ENCODE measurements at places on chromosomes 1 and 21.

DNA sequence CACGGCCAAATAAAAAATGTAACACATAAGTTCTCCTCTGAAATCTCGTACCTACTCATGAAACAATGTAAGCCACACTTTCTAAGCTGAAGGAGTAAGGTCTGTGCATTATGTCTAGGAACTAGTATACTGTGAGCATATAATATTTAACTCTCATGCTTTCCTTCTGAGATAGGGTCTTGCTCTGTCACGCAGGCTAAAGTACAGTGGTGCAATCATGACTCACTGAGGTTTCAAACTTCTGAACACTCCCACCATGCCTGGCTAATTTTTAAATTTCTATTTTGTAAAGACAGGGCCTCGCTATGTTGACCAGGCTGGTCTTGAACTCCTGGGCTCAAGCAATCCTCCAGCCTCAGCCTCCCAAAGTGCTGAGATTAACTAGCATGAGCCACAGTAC, 71.3 kb downstream of the AHCTF1 start:
- no peak for DNase-seq

- no peak for DNase-seq
Measured at GRCh38 chr1:2166254-2166653, 28.3 kb downstream of the FAAP20 start.

- DNase-seq, result no peak
Measured at GRCh38 chr1:176450526-176450925, 12.4 kb upstream of the PAPPA2 start.

- DNase-seq, result no peak
Measured at GRCh38 chr21:41166884-41167283, 1.1 kb upstream of the BACE2 start.

GRCh38 chr1:173002891-173003838, 47.6 kb downstream of the TNFSF18 start:
- no peak for DNase-seq

DNA sequence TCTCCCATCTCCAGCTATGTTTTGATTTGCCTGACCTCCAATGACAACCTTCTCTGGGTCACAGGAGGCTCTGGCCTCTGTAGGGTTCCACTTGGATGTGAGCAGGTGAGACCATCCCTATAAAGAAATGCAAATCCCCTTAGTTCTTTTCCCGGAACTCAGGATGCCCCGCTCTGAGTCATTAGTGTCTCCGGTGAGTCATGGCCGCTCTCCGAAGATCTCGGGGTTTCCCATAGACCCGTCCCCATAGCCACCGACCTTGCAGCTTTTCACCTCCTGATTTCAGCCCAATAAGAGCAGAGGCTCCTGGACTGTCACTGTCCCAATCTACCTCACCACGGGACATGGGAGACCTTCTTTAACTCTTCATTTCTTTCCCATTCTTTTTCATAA, 98.2 kb downstream of the PGBD5 start:
- DNase-seq, result peak; percentile 65

DNA sequence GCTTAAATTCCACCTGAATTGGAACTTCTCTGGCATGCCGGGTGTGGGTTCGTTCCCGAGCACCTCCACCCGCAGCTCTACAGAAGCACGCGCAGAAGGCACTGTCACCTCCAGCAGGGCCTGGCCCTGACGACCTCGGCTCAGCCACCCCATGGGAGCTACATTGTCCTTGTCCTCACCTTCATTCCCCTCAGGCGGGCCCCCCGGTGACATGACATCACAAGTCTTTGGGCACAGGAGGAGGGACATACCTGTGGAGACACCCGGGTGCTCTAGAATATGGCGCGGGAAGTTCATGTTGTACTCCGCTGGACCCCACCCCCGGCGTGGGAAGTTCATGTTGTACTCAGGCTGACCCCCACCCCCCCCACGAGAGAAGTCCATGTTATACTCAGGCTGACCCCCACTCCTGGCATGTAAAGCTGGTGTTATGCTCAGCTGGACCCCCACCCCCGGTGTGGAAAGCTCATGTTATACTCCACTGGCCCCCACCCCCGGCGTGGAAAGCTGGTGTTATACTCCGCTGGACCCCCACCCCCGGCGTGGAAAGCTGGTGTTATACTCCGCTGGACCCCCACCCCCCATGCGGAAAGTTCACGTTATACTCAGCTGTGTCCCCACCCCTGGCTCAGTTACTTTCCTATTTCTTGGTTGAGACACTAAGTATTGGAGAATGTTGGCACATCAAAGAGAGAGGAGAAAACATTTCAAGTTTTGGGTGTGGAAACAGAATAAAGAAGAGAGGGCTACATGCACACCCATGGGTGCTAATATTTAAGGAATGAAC, 37.6 kb downstream of the UMODL1 start:
- peak; percentile 20 for DNase-seq

GRCh38 chr1:116907351-116907750, 2.4 kb upstream of the PTGFRN start:
- DNase-seq, result no peak

DNA sequence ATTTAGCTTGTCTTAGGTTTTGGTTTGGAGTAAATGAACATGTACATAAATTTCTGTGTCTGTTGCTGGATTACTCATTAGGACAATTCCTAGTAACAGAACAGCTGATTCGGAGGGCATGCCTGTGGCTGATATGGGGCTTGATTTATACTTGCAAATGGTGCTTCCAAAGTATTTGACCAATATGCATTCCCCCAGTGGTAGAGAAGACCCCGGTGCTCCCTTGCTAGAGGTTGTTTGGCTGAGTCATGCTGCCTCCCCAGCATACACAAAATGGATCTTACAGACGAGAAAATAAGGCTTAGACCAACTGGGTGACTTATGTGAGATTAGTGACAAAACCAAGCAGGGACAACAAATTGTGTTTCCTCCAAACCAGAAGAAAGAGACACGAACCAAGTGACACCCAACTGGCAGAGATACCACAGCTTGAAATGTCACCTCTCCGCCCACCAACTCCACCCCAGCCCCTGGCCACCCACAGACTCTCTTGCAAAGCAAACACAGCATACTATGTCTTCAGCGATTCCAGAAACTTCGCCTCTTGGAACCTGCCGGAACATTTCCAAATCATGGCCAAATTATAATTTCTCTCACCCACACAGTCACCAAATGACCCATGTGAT, 75.9 kb upstream of the ETS2 start:
- DNase-seq, result no peak

- DNase-seq, result no peak
Measured at GRCh38 chr1:31809698-31810097, 6.1 kb downstream of the SPOCD1 start.

DNA sequence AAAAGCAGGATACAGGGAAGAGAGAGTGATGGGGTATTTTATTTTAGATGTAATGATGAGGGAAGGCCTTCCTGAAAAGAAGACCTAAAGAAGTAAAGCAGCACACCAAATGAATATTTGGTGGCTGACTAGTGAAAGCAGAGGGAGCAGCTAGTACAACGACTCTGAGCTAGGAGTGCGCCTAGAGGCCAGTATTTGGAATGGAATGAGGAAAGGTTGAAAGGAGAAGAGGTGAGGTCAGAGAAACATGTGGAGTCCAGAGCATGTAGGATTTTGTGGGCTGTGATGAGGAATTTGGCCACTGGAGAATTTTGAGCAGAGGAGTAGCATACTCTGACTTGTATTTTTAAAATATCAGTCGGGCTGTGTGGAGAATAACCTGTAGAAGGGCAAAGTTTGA, 11.8 kb upstream of the RPL5 start:
- DNase-seq, result no peak

DNA sequence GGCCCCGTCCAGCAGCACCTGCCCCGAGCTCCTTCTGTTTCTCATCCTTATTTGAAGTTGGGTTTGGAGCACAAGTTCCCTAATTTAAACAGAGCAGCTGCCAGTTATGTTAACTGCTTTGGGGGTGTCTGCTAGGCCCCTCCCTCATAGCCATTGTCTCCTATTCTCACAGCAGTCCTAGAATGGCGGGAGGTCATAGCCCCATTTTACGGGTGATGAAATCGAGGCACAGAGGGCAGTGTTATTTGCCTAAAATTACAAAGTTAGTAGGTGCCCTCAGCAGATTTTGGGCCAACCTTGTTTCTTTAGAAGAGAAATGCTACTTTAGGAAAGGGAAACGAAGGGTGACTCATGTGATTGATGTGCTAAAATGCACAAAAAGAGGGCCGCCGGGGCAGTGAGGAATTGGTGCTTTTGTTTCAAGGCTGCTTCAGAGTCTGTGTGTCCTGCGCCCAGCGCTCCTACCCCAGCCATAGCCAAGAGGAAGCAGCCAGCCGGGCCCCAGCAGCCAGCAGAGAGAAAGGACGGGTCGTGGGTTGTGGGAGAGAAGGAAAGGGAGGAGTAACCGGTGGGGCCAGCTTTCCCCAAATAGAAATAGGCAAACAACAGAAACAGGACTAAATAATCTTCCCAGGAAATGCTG, 13.0 kb downstream of the VANGL1 start:
- no peak for DNase-seq

Data from activated CD4-positive, alpha-beta T cell treated with anti-CD3 and anti-CD28 coated beads for 36 hours (primary cell).